Left cardiac atrium (tissue), 4 donors: ENCODE measurements at places on chromosomes 5 and 9. TPM values are rescaled to one million over a fixed set of nuclear protein-coding genes. Genes with fewer than 3 reads are reported as not detected.

DNA sequence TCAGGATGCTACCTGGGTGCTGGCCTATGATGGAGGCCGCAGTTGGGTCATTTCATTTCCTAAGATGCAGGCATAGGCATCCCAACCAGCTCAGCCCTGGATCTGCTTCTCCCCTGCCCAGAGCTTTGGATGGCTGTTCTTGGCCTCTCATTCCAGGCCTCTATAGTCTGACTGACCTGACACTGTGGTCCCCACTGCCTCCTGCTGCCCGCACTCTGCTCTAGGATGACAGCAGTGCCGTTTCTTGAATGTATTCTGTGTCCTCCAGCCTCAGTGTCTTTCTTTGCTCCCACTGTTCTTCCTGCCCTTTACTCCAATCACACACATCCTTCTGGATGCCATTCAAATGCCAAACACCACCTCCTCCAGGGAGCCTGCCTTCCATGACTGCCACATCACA lies 235.7 kb downstream of the HSPA4 start:
- peak; percentile 50 for DNase-seq

- no peak for DNase-seq
These were observed 136.5 kb downstream of the DPYSL3 start for GRCh38 chr5:147373328-147373727.

DNA sequence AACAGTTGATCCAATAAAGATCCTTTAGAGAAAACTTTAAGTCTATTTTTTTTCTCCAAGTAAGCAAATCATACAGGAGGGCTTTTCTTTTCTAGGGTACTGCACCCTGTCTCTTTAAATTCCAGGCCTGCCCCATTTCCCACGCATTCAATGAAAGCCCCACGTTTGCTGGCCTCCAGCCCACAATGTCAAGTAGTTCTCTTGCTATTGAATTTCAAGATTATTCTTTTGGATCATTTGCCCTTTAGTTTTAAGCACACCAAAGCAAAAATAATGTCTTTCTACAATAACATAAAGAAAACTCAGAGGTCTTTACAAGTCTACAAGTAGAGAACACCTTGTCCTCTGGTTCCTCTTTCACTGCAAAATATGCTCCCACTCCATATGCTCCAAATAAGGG lies 15.6 kb downstream of the MLLT3 start:
- peak; percentile 48 for DNase-seq

DNA sequence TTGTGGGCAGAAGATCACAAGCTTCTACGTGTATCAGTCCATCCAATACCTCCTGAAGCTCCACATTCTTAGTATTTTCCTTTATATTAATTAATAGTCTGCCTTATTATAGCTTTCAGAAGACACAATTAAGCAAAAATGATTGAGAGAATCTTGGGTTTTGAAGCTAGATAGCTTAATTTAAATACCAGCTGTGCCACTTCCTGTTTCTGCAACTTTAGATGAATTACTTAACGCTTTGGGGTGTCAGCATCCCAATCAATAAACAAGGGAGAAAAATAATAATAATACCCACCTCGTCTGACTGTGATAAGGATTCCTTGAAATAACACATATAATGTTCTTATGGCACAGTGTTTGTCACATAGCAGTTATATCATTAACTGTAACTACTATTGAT lies 44.7 kb upstream of the HTR4 start:
- DNase-seq = no peak

GRCh38 chr9:126449725-126450667 lies 123.4 kb downstream of the MVB12B start:
- DNase-seq = no peak

- no peak for DNase-seq
These were observed 59.8 kb downstream of the LPAR1 start for GRCh38 chr9:110978516-110978915.

GRCh38 chr9:125789196-125789595 lies 42.0 kb downstream of the PBX3 start:
- DNase-seq = no peak

DNA sequence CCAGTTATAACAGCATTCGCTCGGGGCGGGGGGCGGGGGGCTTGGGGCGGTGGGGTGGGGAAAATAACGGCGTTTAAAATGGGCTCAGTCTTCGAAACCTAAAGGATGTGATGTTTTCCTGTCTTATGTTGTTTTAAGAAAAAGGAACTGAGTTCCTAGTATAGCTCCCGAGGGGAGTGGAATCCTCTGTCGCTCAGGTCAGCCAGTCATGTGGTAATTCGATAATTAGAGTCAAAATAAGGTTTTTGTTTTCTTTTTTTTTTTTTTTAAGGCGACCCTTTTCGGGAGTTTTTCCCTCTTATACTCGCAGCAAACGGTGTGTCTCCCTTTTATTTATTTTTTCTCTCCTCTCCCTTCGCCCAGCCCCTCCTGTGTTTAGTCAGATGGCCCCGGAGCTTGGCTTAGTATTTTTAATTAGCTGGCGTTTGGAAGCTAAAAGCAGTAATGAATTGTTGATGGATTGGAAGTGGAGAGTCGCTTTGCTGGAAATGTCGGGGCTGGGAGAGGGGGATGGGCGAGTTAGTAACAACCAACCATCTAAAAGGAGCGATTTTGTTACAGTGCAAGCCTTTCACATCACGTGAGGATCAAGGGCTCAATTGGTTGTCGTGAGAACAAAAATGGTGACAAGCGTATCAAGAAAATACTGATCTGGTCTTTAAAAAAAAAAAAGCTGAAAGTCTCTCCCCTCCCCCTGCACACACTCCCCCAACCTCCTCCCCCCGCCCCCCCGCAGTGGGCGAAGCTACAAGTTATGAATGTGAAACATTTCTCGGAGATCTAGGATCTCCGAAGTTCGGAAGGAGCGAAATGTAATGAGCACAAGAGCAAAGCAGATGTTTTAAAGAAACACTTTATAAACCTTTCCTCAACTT lies 714 bp upstream of the ZNF608 start:
- peak; percentile 84 for DNase-seq

- no peak for DNase-seq
These were observed 96.2 kb upstream of the SMC2 start for GRCh38 chr9:103997856-103998370.

- DNase-seq = peak; percentile 100
These were observed at the start of gene SWI5 for GRCh38 chr9:128276008-128276573. TSS of gene SWI5 (plus strand) at chr9:128276276.

TXNDC8 gene
- total RNA-seq = not detected

SGCD gene
- 58.5 TPM for total RNA-seq

TMEM252 gene
- not detected for total RNA-seq

SLC34A1 gene
- not detected for total RNA-seq

DENND4C gene
- 35.3 TPM for total RNA-seq

KCNN2 gene
- total RNA-seq = 17.0 TPM
